ENCODE measurements at places on chromosomes 12 and 14. TPM values are rescaled to one million over a fixed set of nuclear protein-coding genes. Genes with fewer than 3 reads are reported as not detected.

DNA sequence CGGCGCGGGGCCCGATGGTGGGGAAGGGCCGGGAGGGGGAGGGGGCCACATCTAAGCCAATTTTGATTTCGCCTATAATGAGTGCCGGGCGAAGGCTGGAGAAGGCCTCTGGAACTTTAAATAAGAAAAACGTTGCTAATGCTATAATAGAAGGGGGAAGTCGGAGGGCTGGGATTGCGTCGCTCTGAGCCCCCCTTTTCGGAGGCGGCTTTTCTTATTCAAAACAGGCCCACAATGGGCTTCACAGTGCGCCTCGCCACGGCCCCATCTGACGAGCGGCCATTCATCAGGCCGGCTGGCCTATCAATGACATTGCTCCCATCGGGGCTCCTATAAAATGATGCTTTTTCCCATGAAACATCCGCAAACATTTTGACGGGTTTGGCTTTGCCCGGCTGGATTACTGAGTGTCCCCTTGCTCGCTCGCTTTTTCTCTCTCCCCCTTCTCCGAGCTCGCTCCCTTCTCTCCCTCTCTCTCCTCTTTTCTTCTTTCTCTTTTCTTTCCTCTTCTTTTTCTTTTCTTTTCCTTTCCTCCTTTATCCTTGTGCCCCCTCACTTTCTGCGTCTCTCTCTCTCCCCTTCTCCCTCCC lies at the start of gene RFX4:
RFX4 (plus strand) TSS at position 364 of the 590 bp plus-strand sequence. CDS start 317 bp downstream, outside the sequence.
- DNase-seq = no peak

DNA sequence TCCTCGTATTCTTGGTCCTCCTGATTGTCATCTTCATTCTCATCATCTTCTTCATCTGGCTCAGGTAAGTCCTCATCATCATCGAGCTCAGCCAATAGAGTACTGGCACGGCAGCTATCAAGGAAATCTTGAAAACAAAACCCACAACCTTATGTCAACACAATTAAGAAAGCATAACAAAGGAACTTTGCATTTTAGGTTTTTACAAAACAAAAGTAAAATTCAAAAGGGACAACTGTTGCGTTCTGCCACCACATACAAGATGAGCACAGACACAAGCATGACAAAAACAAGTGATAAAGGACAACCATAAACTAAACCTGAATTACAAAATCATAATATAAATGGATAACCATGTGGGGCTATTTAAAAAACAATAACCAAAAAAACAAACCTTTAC lies 84.7 kb downstream of the HECTD1 start:
- DNase-seq = no peak

Gene CEBPE
- 0.31 TPM for total RNA-seq

Gene PPFIA2
- total RNA-seq = 29.5 TPM

Gene IL23A
- not detected for total RNA-seq

Gene PLBD1
- total RNA-seq = 17.1 TPM

Gene GLI1
- 47.7 TPM for total RNA-seq

All from sciatic nerve (tissue), 2 donors.